ENCODE measurements at places on chromosomes 4 and X.

DNA sequence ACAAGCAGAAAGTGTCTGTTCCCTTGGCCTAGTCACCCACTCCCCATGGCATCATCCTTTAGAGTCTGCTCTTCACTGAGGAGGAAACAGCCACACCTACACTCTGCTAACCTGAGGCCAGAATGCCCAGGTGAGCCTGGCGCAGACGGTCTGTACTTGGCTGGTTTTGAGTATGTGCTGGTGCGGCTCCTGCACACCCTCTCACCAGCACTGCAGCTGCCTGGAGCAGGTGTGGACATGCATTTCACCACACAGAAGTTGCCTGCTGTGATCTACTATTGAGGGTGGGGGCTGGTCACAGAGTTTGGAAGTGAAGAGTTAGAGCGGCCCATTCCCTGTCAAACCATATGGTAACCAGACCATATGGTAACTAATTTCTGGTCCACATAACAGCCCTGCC, 39.5 kb downstream of the KANTR start:
- no peak for DNase-seq

- DNase-seq, result no peak
Observed at GRCh38 chr4:106160560-106160959, 155.4 kb downstream of the TBCK start.

GRCh38 chr4:123325241-123325681, 71.3 kb upstream of the SPRY1 start:
- DNase-seq, result no peak

DNA sequence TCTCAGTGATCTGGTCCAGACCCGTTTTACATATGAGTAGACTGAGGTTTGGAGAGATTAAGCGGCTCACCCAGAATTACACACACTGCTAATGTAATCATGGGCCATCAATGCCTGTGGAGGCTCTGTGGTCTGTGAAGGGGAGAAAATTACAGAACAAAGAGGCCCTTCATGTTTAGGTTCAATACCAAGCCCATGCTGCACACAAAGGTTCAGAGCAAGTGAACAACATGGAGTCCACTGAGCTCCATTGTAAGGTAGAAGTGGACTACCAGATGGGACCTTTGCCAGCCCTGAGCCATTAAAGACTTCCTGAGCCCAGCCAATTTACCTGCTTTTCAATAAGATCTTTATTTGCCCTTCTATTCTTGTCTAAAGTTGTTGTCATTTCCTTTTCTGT, 109.8 kb downstream of the LUZP4 start:
- DNase-seq, result no peak

GRCh38 chrX:148530464-148531077, 30.2 kb downstream of the AFF2 start:
- DNase-seq, result no peak

DNA sequence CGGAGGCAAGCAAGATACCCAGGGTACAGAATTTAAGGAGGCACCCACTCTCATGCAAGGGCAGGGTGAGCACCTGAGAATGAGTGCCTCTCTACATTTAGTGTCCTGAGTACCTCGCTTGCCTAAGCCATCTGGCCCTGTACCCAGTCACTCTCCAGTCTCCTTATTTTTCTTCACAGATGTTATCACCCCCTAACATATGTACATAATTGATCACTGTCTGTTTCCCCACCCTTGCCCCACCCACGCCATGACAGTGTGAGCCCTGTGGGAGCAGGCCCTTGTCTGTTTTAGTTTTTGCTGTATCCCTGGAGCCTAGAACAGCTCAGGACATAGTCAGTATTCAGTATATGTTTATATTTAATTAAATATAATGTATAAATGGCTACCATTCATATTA, 113.6 kb downstream of the SPRY1 start:
- no peak for DNase-seq

DNA sequence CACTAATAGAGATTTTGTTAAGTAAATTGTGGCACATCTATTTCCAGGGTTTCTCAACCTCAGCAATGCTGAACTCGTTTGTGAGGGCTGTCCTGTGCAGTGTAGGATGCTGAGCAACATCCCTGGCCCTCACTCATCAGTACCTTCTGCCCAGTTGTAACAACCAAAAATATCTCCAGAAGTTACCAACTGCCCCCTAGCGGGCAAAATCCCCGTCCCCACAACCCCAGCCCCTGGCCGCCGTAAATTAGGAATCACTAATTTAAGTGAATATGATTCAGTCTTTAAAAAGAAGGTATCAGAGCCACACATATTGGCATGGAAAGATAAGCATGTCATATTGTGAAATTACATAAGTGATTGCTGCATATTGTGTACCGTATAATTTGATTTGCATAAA, 123.4 kb downstream of the ASB9 start:
- no peak for DNase-seq

GRCh38 chr4:133887723-133888122, 313.9 kb downstream of the PABPC4L start:
- no peak for DNase-seq

- DNase-seq, result no peak
Observed at GRCh38 chr4:86274642-86275041, 85.2 kb downstream of the MAPK10 start.

DNA sequence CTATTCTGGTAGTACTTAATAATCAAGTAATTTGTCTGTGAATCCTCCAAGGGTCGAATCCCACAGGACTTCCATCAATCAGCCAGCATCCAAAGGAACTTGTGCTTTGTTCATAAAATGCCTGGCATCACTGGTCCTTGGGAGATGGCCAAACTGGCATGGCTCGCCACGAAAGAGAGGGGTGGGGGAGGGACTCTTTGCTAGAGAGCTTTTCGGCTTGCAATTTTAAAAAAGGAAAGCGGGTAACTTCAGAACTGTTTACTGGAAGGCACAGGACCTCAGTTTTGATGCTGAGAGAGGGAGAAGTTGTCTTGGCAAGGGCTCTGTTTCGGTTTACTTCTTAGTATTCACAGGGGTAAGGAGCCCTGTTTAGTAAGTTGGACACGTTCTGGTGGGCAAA, 79.4 kb upstream of the FHL1 start:
- no peak for DNase-seq

DNA sequence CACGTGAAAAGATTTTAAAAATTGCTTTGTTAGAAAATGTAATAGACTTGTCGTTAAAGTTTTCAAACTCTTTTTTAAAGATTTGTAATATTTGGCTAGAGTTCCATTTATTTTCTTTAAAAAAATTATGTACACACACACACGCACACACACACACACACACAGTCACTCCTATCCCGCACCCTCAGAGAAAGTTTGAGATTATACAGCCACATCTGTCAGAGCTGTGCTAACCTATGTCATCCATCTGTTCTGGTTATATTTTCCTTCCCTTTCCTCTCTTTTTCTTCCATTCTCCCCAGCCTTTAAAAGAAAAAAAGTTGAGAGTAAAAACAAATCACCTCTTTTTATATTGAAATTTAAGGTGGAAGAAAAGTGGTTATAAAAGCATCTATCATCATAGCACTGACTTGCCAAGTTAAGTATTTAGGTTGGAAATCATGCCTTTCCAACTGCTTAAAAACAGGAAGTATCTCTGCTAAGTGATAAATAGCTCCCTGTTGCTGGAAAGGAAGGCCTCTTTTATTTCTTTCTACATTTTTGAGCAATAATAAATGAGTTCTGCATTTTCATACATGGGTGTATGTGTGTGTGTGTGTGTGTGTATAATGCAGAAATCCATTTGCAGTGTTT, 163.3 kb upstream of the SPRY1 start:
- no peak for DNase-seq

All from cortex of kidney (tissue), 1 donor.